Choroid plexus epithelial cell (primary cell): ENCODE measurements at places on chromosomes 3 and 15.

GRCh38 chr3:61803983-61804382 lies 242.6 kb downstream of the PTPRG start:
- DNase-seq = no peak

- DNase-seq = no peak
These were observed 61.7 kb upstream of the LRRN1 start for GRCh38 chr3:3737531-3737930.

- DNase-seq = no peak
These were observed 126.5 kb downstream of the ADAMTS17 start for GRCh38 chr15:100215031-100215842.

DNA sequence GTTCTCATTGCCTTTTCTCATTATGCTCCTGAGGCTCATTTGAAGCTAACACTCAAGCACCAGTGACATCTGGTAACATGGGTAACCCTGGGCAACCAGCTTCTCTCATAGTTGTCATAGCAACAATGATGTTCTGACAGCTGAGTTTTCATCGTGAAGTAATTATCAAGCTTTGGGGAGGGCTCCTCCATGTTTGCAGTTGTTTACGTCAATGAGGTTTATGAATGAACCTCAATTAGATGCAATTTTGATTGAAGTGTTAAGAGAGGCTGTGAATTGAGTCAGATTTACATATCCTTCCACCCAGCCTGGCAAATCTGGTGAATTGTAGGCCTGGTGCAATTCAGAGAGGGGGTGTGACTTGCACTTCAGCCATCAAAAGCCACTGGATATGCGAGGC lies 119.3 kb upstream of the CHD2 start:
- no peak for DNase-seq

DNA sequence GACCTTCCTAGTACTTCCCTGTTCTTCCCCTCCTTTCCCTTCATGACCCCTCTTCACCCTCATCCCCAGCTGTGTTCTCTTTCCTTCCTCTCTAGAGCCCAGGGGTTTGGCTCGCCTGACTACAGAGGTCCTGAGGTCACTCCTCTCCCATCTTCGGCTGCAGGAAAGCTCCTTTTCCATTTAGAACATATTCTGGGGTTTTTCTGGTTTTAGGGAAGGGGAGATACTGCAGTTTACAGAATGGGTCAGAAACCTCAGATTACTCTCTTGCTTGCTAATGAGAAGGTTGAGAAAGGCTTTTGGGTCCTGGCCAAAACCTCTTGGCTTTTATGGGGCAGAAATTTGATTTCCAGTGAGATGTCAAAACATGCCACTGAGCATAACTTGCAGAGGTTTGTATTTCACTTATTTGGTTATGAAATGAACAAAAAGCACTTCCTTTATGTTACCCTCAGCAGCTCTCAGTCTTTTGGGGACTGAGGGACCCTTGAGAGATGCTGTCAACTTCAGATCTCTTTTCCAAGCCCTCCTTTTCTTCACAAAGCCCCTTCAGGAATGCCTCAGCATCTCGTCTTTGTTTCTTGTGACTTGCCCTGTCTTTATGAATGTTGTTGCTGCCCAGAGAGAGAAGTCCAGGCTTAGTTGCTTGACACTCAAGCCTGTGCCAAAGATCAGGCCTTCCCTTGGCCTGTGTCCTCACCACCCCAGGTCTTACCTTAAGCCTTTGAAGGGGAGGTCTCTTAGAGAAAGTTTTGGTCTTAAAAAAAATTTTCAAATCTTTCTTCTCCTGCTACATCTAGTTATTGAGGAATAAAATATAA lies 121.7 kb upstream of the TPM1 start:
- peak; percentile 85 for DNase-seq

GRCh38 chr3:9550999-9551398 lies 2.6 kb downstream of the LHFPL4 start:
- DNase-seq = no peak

- no peak for DNase-seq
These were observed 135.0 kb upstream of the CTDSPL start for GRCh38 chr3:37726525-37727290.

DNA sequence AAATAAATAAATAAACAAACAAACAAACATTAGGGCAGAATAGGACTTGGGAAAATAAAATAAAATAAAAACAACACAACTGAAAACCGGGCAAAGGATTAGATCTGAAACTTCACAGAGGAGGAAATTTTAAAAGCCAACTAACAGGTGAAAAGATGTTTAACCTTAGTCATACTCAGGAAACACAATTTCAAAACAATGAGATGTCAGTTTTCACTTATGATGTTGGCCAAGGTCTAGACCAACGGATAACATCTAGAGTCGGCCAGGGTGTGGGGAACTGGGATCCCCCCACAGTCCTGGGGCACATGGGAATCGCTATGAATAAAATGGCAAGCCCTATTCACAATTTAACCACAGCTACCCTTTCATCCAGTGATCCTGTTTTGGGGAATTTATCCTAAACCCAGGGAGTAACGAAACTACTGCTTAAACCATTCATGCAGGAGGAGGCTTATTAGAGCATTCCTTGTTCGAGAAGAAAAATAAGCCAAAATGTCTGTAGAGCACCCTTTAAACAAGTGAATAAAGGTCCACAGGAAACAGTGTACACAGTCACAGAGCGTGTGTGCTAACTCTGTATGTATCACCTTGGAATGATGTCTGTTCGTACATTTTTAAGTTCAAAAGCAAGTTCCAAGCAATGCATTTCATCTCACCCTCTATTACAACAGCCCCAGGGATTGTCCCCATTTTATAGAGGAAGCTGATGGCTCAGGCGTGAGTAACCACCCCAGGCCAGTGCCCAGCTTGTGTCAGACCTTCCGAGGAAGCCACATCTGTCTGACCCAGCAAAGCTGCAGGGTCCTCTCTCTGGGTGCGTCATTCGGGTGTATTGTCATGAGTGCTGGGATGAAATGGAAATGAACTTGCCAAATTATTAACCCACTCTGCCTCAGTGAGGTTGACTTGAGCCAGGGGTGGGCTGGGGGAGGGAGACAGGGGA lies 6.3 kb upstream of the ANPEP start:
- DNase-seq = peak; percentile 46

DNA sequence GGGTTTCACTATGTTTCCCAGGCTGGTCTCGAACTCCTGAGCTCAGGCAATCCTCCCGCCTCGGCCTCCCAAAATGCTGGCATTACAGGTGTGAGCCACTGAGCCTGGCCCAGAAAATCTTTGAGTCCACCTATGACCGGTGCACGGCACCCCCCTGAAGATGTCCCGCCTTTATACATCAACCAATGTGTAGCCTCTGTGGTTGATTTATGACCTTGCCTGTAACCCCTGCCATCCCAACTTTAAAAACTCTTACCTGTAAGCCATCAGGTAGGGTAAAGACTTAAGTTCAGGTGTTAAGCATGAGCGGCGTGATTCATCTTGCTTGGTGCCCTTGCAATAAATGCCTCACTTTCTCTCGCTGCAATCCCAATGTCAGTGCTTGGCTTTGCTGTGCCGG lies 14.5 kb upstream of the CTSH start:
- no peak for DNase-seq

- DNase-seq = no peak
These were observed 23.8 kb downstream of the HOMER2 start for GRCh38 chr15:82928711-82929110.

- DNase-seq = no peak
These were observed 5.7 kb downstream of the MYZAP start for GRCh38 chr15:57597431-57597830.

DNA sequence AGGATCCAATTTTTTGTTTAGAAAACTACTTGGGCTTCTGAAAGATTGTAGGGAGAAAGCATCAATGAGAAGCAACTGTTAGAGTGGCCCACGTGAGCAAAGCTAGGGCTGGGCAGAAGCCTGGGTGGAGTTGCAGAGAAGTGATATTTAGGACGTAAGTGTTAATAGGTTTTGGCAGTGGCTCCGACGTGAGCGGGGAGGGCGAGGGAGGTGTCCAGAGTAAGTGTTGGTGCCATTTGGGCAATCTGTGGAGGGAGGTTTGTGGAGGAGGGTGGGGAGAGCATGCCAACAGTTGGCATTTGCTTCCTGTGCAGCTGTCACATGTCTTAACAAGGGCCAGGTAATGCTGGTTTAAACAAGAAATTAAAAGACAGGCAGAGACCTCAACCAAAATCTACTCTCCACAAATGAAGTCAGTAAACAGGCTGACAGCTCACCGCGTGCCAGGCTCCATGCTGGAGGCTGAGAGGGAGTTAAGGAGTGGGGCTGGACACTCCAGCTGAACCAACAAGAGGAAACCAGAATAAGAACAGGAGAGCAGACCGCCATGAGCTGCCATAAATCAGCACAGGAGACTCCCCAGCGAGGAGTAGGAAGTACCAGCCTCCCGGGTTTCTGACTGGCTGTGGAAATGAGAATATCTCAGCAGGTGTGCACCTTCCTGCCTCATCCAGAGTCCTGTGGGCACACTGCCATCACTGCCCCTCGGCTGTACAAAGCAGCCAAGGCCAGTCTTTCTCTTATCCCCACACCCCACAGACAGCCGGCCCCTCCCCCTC lies 232.6 kb downstream of the ABHD5 start:
- no peak for DNase-seq

- DNase-seq = peak; percentile 24
These were observed 14.1 kb upstream of the TOPAZ1 start for GRCh38 chr3:44227632-44228031.

GRCh38 chr3:4584456-4585249 lies 91.5 kb downstream of the ITPR1 start:
- peak; percentile 36 for DNase-seq

DNA sequence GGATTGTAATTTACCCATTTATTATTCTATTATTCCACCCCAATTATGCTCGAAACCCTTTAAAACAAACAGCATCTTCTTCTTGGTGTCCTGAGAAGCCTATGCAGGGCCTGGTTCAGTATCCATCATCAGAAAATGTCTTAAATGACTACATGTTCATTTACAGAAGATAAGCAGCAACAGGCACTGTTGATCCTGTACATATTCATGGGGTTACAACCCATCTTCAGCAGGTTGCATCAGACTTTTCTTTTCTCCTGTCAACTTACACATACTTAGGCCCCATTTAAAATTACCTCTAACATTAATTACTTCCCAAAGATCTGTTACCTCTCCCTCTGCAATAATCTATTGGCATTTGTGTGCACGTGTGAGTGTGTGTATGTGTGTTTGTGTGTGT lies 18.9 kb downstream of the TUSC7 start:
- no peak for DNase-seq

DNA sequence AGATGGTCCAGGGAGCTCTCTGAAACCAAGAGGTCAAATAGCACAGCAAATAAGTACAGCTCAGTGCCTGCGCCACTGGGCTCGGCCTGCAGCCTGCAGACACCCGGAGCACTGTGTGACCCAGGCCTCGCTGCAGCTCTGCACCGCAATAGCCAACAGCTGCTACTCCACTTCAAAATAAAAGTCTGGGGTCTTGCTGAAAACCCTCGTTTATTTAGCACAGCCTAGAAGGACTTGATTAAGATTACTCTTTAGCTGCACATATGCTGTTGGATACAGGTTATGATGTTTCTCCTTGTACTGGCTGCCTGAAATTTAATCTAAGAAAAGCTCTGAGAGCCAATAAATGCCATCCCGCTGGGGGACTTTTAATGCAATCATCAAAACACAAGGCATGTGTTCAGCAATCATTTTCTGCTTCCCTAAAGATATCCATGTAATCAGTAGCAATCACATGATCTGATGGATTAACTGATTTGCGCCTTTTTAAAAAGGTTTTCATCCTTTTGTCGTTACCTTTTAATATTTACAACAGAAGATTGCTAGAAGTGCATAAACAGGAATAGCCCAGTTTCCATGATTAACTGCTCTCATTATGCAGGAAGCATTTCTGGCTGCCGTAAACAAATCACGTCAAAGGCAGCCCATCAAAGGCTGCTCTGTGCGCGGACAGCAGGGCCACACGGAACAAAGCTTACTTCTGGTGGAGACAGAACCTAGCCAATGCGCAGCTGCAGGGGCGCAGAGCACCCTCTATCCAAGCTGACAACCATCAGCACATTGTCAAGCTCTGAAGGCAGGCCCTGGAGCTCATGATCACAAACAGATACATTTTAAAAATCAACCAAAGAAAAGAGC lies 58.8 kb downstream of the CLASP2 start:
- DNase-seq = peak; percentile 92

GRCh38 chr3:140584549-140584948 lies 93.3 kb upstream of the TRIM42 start:
- no peak for DNase-seq

DNA sequence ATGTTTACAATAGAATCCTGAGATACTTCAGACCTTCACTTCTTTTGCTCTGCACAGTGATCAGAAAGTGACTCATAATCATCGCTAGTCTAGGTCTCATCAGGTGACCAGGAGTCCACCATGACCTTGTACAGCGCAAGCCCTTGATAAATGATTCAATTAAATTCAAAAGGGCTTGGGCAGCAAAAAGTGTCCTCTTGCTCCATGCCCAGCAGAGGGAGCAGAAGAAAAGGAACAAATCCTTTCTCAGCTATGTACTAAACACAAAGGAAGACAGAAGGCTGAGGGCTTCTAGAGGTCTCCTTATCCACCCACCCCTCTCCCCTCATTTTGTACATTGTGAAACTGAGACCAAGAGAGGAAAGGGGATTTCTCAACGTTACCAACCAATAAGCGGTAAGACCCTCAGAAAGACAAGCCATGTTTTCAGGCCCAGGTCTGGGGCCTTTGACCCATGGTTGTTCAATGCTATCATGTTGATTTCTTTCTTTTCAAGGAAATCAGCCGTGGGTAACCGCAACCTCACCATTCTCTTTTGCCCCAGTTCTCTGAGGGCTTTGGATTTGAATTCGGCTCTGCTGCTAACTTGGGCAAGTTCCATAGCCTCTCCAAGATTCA lies 74.8 kb downstream of the AQP9 start:
- DNase-seq = peak; percentile 76

DNA sequence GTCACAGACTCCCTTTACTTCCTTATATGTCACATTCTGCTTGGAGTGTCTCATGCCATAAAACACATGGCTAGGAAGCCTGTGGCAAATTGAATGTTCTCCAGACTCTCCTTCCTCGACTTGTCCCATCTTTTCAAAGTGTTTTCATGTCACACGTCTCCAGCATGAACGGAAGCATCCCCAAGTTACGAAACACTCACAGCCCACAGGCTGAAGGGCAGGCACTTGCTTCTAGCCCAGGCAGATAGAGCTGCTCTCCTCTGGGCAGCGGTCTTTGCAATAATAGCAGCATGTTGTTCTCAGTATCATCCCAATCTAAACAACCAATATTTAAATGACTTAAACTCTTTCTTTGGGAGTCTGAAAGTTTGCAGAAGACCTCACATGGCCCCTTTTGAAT lies 85.3 kb upstream of the ADAMTS9 start:
- no peak for DNase-seq

- peak; percentile 96 for DNase-seq
These were observed at the start of gene SEC22A for GRCh38 chr3:123201557-123202427. Gene SEC22A (plus strand): TSS chr3:123201943. CDS start chr3:123209218, 7,275 bp downstream.

- DNase-seq = peak; percentile 96
These were observed 237.8 kb upstream of the UBE2E1 start for GRCh38 chr3:23567917-23568316.

- no peak for DNase-seq
These were observed 1.3 kb upstream of the DPP8 start for GRCh38 chr15:65518633-65519285.

DNA sequence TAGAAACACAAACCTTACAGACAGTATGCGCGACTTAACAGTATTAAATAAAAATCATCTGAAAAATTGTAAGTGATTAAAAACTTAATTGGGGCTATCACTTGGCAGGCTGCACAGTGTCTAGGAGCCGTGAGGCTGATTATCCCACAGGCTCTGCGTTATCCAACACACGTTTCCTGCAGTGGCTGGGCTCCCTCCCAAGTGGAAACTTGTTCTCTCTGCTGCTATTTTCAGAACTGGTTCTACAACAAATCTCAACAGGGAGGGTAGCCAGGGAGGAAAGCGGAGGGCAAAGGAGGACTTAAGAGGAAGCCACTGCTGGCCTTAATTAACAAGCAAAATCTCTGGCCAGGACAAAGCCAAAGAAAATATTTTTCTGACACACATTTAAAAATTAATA lies 555.2 kb downstream of the MAGI1 start:
- peak; percentile 53 for DNase-seq
